ENCODE measurements at places on chromosomes 4 and X.
A peak's percentile ranks its signal among the peaks of the same experiment; 100 is the strongest.

DNA sequence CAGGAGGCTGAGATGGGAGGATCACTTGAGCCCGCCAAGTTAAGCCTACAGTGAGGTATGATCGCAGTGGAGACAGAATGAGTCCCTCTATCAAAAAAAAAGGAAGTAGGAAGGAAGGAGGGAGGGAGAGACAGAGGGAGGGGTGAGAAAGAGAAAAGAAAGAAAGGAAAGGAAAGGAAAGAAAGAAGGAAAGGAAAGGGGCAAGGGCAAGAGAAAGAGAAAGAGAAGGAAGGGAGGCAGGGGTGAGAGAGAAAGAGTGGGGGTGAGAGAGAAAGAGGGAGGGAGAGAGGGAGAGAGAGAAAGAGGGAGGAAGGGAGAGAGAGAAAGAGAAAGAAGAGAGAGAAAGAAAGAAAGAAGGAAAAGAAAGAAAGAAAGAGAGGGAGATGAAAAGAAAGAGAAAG lies 13.2 kb downstream of the ELF2 start:
- no peak for DNase-seq

GRCh38 chr4:4746444-4746843 lies 113.0 kb upstream of the MSX1 start:
- DNase-seq, result no peak

GRCh38 chrX:155134255-155134654 lies 62.9 kb downstream of the BRCC3 start:
- DNase-seq, result no peak

- no peak for DNase-seq
Measured at GRCh38 chr4:99248714-99249113, 29.7 kb upstream of the ADH6 start.

- no peak for DNase-seq
Measured at GRCh38 chr4:176186067-176186466, 9.3 kb downstream of the SPATA4 start.

DNA sequence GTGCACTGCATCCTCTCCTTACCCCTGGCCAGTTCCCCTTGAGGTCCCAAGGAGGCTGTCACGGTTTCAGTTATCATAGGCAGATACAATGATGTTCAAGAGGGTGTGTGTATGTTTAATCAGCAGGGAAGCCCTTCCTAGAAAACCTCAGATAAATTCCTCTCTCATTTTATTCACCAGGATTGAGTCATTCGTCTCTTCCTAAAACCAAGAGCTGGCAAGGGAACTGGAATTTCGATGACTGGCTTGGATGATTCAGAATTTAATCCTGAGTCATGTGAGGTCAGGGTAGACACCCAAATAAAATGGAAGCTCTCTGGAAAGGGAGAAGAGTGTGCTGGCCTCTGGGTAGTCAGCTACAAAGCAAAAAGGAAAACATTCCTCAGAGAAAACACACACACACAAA lies 106.2 kb upstream of the RAPGEF2 start:
- no peak for DNase-seq

DNA sequence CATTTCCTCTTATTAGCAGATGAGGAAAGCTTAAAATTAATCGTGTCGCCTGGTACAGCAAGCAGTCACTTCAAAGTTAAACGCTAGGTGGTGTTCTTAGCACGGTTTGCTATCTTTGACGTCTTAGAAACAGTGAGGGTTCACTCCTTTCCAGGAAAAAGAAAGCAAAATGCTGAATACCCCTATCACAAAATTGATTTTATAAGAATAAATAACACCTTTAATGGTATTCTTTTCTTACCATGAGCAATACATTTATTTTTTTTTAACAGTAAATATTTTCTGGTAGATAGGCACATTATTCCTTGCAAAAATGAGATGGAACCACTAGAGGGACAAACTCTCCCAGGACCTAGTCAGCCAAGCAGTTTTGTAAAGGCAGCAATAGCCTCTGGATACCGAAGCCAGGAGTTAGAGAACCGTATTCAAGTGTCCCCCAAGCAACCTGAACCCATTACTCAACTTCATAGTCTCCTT lies 153.9 kb downstream of the KDR start:
- no peak for DNase-seq

GRCh38 chr4:52076731-52077130 lies 25.6 kb downstream of the SPATA18 start:
- DNase-seq, result no peak

GRCh38 chr4:27318740-27319139 lies 458.1 kb downstream of the STIM2 start:
- DNase-seq, result peak; percentile 11

- peak; percentile 69 for DNase-seq
Measured at GRCh38 chrX:66046612-66047235, 6.8 kb upstream of the VSIG4 start.

DNA sequence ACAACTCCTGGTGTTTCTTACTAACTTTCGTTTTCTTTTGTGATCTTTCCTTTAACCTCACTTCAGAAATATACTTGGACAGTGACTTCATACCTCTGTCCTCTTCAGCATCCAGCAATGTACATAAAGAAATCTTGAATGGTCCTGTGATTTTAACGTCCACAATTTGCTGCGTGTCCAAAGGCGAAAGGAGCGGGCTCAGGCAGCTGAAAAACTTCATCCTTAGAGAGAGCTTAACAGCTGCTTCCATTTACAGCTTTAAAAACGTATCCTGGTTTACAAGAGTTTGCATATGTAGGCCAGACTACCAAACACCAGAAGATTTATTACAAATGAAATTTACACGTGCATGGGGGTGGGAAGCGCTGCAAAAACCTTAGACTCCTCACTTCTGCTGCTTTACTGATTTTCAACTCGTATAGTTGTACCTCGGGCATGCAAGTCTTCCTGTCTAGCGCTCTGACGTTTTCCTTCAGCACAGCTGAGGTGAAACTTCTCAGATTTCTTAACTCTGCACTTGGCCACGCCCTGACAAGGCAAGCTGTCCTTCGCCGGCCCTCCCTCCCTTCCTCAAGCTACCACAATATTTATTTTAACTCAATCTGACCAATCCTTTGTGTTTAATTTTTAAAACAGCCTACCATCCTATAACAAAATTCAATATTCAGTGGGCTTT lies 406.4 kb downstream of the FAM47A start:
- DNase-seq, result no peak

GRCh38 chr4:106583567-106583966 lies 215.0 kb upstream of the GIMD1 start:
- DNase-seq, result no peak

GRCh38 chrX:121103381-121103780 lies 56.0 kb downstream of the GLUD2 start:
- no peak for DNase-seq

DNA sequence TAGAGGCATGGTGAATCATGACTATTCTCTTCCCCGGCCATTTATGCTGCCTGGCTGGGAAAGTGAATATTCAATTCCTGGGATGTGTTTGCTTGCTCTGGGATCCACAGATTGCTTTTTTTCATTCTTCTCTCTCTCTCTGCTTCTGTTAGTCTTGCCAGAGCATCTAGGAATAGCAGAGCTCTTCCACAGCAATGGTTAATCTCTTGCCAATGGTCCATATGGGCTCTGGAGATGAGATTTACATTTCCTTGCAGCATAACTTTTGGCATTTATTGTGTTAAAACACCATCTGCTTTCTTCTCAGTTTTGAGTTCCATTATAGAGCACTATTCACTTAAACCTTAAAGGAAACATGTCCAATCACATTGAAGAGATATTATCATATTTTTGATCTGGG lies 59.2 kb upstream of the GUCY1A1 start:
- DNase-seq, result no peak

GRCh38 chrX:19579485-19579884 lies 64.2 kb upstream of the MAP3K15 start:
- DNase-seq, result no peak

GRCh38 chr4:123817025-123817688 lies 420.6 kb downstream of the SPRY1 start:
- no peak for DNase-seq

DNA sequence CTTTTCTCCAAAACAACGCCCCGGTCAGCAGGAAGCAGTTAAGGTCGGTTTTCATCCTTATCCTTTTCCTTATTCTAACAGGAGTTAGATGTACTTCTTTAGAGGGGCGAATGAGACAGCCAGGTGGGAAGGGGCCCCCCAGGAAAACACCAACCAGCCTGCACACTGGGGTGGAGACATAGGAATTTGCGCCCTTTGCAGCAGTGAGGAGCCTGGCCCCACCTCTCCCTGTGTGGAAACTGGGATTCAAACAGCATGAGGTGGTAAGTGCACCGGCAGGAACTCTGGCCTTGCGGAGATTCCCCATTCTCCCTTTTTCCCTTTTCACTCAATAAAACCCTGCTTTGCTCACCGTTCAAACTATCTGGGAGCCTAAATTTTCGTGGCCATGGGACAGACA lies 8.0 kb upstream of the FAM47C start:
- no peak for DNase-seq

GRCh38 chr4:188439641-188440311 lies 300.5 kb downstream of the TRIML1 start:
- DNase-seq, result no peak

- no peak for DNase-seq
Measured at GRCh38 chr4:142846108-142846728, at the start of gene INPP4B. Gene INPP4B, minus strand, starts transcription at chr4:142846301.

GRCh38 chr4:8939160-8939839 lies 67.7 kb upstream of the HMX1 start:
- no peak for DNase-seq

DNA sequence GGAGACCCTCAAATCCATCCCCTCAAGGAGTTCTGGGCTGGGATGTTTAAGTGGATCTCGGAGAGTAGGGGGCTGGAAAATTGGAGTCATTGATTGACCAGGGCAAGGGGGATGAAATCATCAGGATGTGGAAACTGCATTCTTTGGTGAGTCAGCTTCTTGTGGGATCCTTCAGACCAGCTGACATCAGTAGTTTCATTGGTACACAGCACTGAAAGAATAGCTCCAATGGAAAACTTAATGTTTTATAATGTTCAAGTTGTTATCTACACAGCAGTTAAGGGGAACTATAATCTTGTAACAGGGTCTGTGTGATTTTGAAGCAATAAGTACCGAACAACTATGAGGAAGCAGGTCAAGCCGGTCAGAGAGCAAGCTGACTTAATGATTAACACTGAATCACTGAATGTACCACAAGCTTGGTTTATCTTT lies 506.1 kb downstream of the RPA4 start:
- DNase-seq, result no peak

Data from GF-D8 (cell line).